ENCODE measurements at places on chromosomes 5 and 9.

GRCh38 chr5:163915481-163915961 is 410.1 kb downstream of the MAT2B start:
- no peak for DNase-seq

DNA sequence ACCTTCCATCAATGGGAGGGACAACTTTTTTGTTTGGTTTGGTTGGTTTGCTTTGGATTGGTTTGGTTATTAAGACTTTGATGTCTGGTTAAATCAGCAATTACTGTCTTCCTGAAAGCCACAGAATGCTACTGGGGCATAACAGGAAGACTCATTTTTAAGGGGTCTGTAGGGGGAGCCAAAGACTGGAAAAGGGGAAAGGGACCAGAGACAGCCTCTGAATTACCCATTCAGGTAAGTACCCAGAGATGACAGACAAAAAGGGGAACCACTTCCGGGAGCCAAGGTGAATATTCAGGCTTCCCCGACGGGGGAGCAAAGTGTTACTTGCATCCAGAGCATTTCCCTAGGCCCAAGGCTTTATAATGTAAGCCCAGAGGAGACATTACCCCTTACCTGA is 4.6 kb upstream of the FEM1C start:
- peak; percentile 20 for DNase-seq

GRCh38 chr5:28714907-28715698 is 1676.7 kb upstream of the CDH9 start:
- no peak for DNase-seq

- no peak for DNase-seq
Observed at GRCh38 chr5:177349762-177350161, 1.7 kb downstream of the LMAN2 start.

DNA sequence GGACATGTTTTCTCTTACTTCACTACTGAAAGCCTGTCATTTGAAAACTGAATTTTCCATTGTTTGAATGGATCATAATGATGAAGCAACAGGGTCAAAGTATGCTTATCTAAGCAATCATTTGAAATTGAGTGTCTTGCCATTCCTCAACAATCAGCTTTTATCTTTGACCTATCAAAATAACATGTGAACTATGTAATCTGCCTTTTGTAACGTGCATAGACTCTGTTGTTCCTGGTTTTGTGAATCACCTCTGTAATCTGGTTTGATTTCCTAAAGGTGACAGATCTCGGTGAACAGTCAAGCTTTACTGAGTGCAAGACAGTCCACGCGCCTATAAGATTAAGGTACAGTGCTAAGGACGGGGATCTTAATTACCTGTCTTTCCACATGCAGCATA is 3.3 kb downstream of the MEF2C start:
- no peak for DNase-seq

- DNase-seq: peak; percentile 96
Observed at GRCh38 chr5:132099076-132099748, 25.6 kb downstream of the CSF2 start.

DNA sequence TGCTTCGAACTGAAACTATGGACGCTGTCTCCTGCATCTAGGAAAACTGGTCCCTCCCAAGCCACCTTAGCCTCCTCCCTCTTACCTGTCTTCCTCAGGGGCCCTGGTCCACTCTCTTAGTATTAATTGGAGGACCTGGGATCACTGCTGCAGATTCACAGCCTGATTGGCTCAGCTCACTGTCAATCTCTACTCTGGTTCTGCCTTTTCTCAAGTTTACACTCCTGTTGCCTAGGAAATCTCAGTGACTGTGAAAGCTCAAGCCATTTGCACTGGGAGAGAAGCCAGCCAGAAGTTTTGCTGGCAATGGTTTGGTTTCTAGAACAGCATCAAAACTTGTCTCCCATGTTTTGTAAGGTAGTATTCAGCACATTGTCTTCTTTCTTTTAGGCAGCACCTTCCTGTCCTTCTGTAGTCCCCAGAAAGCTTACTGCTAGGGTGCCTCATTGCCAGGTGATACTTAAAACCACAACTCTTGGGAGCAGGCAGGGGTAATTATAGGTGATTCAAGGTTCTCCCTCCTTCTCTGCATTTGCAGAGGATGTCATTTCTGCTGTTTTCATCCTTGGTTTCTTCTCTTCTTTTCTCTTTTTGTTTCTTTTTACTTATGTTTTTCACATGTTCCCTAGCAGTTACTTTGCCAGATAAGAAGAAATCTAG is at the start of gene CAPSL:
Gene CAPSL, minus strand, starts transcription at position 55 of the 660 bp plus-strand sequence. CDS start 17,502 bp downstream, outside the sequence.
- DNase-seq: no peak

- DNase-seq: no peak
Observed at GRCh38 chr5:178547052-178547666, 43.0 kb downstream of the COL23A1 start.

- no peak for DNase-seq
Observed at GRCh38 chr9:107147134-107147533, 135.9 kb upstream of the RAD23B start.

DNA sequence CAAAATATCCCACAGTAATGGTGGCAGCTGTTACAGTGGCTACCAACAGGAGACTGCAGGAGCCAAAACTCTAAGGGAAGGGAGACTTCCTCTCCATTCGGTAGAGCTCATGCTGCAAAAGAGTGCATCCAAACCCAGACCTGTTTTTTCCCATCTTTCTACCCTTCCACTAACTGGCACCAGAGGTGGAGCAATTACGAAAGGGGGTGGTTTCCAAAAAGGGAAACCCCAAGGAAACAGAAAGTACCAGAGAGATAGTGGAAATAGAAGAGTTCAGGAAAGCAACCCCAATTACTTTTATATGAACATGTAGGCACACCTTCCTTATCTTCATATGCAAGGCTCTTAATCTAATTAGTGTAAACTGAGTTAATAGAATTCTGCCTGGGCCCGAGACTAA is 7.3 kb upstream of the WDR41 start:
- DNase-seq: no peak

DNA sequence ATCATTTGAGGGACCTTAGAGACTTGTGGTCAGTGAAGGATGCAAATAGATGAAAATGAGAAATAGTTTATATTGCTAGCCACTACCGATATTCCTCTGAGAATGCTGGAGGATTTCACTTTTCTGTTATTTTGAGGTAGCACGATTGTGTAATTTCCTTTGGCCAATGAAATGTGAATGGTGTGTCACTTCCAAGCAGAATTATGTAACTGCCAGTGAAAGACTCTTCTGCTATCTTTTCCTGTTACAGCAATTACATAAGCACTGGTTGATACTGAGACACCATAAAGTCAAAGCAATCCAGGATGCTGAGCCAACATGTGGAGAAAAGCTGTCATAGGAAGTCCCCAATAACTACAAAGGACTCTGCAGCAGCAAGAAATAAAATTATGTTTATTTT is 3.6 kb upstream of the PCDHA2 start:
- DNase-seq: no peak

DNA sequence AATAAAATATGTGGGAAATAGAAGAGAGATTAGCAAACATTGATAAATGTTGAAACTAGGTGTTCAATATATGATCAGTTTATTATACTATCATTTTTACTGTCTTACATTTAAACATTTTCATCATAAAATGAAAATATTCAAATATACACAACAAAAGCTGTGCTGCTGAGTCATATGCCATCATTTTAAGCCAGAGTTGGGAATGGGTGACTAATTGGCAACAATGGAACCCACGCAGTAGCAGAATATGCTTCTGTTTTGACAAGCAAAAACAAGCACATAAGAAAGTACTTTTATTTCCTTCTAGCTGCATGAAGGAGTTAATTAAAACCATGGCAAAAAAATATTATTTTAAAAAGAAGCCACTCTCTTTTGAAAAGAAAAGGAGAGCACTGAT is 340.0 kb upstream of the EDIL3 start:
- DNase-seq: no peak

GRCh38 chr5:9605041-9605838 is 24.9 kb downstream of the TAS2R1 start:
- DNase-seq: no peak

- DNase-seq: no peak
Observed at GRCh38 chr9:86763791-86764190, 183.5 kb downstream of the GAS1 start.

- DNase-seq: no peak
Observed at GRCh38 chr5:38105231-38105570, 153.2 kb upstream of the EGFLAM start.

- DNase-seq: peak; percentile 31
Observed at GRCh38 chr9:88179062-88179521, 40.8 kb upstream of the SPATA31C2 start.

- peak; percentile 16 for DNase-seq
Observed at GRCh38 chr9:38018958-38019602, 49.9 kb downstream of the SHB start.

GRCh38 chr5:139759219-139759721 is 36.3 kb upstream of the PSD2 start:
- DNase-seq: no peak

- peak; percentile 95 for DNase-seq
Observed at GRCh38 chr5:56327809-56328208, 94.7 kb upstream of the ANKRD55 start.

GRCh38 chr5:138369706-138370105 is 17.2 kb downstream of the KDM3B start:
- no peak for DNase-seq

DNA sequence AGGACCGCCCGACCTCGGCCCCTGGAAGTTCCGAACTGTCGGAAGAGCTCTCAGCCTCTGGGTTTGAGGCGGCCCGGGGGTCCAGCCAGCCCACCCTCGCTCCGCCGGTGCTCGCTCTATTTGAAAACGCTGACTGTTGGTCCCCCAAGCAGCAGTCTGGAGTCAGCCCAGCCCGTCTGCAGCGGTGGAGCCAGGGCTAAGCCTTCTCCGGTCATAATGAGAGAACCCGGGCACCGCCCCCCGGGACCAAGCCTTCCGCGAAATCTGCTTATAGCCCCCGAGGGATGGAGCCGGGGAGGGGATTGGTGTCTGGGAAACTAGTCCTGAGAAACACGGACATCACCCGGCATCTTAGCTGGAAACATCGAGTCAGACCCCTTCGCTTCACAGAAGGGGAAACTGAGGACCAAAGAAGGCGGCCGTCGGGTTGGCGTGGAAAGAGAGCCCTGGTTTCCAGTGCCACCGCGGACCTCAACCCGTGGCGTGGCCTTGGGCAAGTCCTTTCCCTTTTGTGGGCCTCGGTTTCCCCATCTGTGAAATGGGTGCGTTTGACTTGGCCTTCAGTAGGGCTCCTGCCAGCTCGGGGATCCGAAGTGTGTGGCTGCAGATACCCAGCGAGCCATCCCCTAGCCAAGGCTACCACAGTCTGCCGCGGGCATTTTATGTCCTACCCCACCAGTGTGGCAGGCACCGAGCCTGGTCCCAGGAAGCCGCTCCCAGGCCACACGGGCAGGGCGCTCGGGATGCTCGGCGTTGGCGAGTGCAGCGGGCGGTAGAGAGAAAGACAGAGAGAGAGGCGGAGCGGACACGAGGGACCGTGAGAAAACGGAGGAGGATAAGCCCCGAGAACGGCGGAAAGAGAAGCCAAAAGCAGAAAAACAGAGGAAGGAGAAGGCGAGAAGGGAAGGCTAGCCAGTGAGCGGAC is 857 bp downstream of the ADAM19 start:
- DNase-seq: peak; percentile 63

DNA sequence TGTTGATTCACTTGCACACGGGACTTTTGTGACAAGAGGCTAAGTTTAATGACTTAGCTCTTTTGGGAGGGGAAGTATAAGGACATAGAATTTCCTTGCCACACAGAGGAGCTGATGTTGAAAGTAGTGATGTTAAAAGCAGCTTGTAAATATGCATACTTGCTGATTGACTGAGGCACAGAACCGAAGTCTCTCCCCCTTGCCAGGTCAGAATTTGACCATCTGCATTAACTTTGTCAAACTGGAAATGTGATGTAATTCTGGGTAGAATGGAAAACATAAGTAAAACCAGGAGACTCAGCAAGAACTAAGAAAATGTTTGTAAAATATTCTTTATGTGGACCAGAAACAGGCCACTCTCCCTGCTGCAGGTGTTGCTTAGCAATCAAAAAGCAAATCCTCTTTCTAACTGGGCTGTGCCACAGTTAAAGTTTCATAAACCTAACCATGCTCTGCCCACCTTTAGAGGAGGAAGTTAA is 284.2 kb downstream of the NR3C1 start:
- DNase-seq: peak; percentile 53

- no peak for DNase-seq
Observed at GRCh38 chr5:32319926-32320543, 7.3 kb upstream of the MTMR12 start.

- DNase-seq: no peak
Observed at GRCh38 chr5:98368141-98368540, 405.3 kb upstream of the RGMB start.

- no peak for DNase-seq
Observed at GRCh38 chr5:139644646-139645429, 3.3 kb upstream of the CXXC5 start.

DNA sequence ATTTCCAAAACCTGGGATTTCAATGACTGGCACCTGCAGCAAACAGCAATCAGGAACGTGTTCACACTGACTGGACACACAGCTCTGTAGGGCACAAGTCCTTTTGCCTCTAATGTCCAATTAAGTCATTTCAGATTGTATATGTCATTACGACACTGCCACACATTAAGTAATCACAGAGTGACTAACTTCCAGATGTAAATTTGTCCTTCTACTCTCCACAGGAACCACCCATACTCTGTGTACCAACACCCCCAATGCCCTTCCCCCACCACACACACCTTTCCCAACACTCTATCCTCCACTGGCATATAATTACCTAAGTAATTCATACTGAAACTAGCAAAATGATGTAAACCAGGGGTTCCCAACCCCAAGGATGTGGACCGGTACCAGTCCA is 30.5 kb downstream of the LARS1 start:
- DNase-seq: peak; percentile 6

DNA sequence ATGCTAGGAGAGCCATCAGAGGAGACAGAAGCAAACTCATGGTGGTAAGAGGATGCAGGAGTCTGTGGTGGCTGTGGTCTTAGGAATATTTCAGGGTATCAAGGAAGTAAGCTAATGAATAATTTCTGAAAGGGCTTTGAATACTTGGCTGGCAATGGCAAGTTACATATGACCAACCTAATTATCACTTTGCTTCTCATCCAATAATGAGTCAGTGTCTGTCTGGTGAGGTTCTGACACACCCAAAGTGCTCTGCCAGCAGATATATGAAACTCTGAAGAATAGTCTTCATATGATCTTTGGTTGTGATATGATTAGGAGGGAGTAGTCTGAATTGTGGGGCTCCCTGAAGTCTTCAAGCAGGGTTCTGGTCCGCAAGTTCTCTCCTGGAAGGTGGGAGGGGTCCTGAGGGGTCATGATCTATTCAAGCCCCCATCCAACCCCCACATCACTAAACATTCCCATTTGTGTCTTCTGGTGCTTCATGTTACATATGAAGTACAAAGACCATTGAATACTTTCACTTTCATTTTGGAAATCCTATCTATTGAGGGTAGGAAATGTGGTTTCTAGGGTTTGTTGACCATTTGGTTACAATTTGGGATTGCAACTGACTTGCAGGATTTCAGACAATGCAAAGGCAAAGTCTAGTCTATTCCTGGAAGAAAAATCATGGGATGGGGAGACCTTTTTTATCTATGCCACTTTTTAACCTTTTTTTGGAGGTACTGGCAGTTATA is 199.9 kb upstream of the CDKN2B start:
- DNase-seq: peak; percentile 68
